ENCODE measurements at places on chromosomes 11 and 22.

DNA sequence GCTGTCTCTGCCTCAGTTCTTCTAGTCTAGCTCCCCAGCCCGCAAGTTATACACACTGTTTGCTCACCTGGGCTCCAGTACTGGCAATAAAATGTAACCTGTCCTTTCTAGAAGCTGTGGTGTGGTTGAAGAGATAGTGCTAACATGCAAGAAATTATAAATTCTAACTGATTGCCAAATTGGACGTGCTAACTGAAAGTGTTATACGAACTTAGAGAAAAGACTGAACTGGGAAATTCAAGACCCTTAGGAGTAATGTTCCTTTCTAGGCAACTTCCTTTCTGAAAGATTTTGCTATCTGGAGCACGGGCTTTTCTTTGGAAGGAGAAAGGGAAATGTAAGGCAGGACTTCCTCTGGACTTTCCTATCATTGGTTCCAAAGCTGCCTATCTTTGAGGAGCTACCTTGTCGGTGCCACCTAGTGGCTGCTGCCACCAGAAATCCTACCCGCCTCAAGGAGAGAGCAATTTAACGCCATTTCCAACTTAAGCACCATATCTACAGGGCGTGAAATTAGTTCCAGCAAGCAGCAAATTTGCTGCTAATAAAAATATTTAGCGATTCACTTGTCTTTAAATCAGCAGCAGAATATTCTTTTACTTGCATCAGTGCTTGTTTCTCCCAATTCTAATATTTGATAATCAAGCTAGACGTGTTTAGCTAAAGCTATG lies 12.7 kb upstream of the TMEM218 start:
- DNase-seq, result peak; percentile 49

DNA sequence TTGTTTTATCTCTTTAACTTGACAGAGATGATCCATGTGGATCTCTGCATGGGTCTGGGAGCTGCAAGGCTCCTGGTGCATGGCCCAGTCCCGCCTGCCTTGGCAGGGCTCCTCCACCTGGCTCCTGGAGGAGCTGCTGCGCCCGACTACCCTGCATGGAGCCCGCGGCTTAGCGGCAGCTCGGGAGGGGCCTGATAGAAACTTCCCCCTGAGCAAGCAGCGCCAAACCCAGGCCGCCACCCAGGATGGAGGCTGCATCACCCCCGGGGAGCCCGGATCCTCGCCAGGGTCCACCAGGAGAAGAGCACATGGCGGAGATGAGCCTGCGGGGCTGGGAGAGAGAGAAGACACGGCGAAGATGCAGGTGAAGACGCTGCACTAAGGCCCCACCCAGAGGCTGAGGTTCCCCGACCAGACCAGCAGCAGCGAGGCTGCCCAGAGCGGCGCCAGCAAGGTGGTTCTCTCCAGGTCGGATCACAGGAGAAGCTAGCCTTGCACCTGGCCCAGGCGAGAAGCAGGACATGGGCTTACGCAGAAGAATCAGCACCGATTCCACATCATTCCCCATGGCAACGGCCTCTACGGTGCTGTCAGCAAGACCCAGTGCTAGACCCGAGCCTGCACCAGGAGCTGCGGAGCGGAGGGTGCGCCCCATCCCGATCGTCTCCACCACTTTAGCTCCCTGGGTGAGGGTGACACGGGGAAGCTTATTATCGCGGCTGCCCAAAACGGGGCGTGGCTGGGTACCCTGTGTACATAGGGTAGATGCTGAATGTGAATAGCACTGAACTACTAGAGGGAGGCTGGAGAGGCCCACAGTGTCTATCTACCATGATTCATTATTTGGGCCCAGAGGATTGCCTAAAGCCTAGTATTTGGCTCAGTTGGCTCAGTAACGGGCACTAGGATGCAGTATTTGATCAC lies 41.3 kb upstream of the VPREB1 start:
- no peak for DNase-seq

DNA sequence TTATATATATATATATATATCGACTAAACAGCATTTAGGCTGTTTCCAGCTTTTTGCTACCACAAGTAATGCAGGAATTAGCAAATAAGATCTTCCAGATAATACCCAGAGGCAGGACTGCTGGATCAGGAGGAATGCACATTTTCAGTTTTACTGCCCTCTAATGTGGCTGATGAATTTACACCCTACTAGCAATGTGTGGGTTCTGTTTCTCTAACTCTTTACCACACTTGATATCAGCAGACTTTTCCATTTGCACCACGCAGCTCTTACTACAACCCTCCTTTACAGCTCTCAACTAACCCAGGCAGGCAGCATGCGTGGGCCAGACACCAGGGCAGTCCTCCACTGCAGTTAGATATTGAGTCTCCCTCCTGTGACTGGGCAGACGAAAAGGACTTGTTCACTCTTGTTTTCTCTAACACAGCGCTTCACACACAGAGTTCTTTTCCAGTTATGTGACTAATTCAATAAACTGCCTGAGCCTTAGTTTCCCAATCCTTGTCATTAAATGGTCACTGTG lies 67.7 kb downstream of the IGLL5 start:
- no peak for DNase-seq

GRCh38 chr11:93236741-93237675 lies 39.2 kb upstream of the SLC36A4 start:
- DNase-seq, result peak; percentile 13

GRCh38 chr22:42974223-42974622 lies 40.7 kb downstream of the PACSIN2 start:
- no peak for DNase-seq

DNA sequence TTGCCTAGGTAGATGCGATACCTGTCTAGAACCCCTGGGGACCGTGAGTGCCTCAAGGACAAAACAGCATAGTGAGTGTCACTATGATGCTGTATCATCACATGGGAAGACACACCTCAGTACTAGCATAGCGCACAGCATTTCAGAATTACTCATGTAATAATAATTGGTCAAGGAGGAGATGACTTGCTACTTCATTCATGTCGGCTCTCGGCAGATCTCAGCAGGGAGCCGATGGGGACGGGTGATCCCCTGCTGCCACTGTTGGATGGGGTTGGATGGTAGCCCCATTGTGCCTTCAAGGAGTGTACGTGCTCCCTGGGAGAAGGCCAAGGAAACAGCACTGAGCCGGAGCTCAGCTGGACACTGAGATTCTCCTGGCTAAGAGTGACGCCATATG lies 186.9 kb downstream of the EFCAB6 start:
- DNase-seq, result no peak

Measured in CD4-positive, alpha-beta T cell treated with Interleukin-17A for 1 hour (primary cell).